Activated CD4-positive, alpha-beta memory T cell treated with anti-CD3 and anti-CD28 coated beads, Interleukin-2, amount 10 ng/mL, durations not matched to agents 7 days and 5 days (primary cell): ENCODE measurements at places on chromosomes 11 and 22. TPM values are rescaled to one million over a fixed set of nuclear protein-coding genes. Genes with fewer than 3 reads are reported as not detected.

The CTSW gene
- 80.5 TPM for total RNA-seq

DNA sequence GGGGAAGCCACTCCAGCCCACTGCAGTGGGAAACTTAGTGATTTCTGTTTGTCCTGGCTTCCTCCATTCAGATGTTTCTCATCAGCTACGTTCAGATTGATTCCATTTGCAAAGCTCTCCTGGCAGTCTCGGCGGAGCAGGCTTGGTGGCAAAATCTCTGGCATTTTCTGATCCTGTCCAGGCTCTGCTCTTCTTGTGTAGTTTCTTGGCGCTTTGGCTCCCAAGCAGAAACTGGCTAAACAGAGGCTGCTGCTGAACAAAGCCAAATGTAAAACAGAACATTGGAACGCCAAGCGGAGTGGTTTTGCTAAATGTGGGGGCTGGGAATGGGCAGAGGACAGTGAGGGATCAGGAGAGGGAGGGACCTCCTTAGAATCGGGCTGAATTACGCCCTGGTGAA, 36.7 kb downstream of the ADAMTS8 start:
- H3K4me1 ChIP-seq: peaks cover 18% of the 10 kb centered on the region
- H3K27ac ChIP-seq: no peak overlapping the region
- H3K27me3 ChIP-seq: peaks cover 9% of the 10 kb centered on the region

- H3K27me3 ChIP-seq: peaks cover 3% of the 10 kb centered on the region
- peak overlapping the region; percentile 88 for H3K4me3 ChIP-seq
- H3K27ac ChIP-seq: peak overlapping the region; percentile 76
- H3K36me3 ChIP-seq: peaks cover 26% of the 10 kb centered on the region
- peaks cover 34% of the 10 kb centered on the region for H3K4me1 ChIP-seq
These were observed 687 bp downstream of the ZNF202 start for GRCh38 chr11:123740787-123741158.

GRCh38 chr11:71490044-71490730, 36.9 kb upstream of the KRTAP5-7 start:
- H3K4me1 ChIP-seq: peaks cover 26% of the 10 kb centered on the region
- no peak overlapping the region for H3K27ac ChIP-seq
- DNase-seq: no peak
- H3K36me3 ChIP-seq: peaks cover 73% of the 10 kb centered on the region

The ART1 gene
- total RNA-seq: not detected

The ZNRD2 gene
- total RNA-seq: 27.8 TPM

GRCh38 chr11:126355926-126356897, 726 bp downstream of the ST3GAL4 start:
- no peak for DNase-seq
- peaks cover 14% of the 10 kb centered on the region for H3K36me3 ChIP-seq
- peak overlapping the region; percentile 76 for H3K4me3 ChIP-seq
- no peaks in the 10 kb centered on the region for H3K27me3 ChIP-seq

The PLAAT5 gene
- not detected for total RNA-seq

GRCh38 chr11:67539550-67539949, 16.3 kb upstream of the CABP2 start:
- peaks cover 1% of the 10 kb centered on the region for H3K36me3 ChIP-seq
- H3K4me1 ChIP-seq: no peaks in the 10 kb centered on the region
- DNase-seq: no peak
- H3K27ac ChIP-seq: no peak overlapping the region
- no peak overlapping the region for H3K4me3 ChIP-seq

DNA sequence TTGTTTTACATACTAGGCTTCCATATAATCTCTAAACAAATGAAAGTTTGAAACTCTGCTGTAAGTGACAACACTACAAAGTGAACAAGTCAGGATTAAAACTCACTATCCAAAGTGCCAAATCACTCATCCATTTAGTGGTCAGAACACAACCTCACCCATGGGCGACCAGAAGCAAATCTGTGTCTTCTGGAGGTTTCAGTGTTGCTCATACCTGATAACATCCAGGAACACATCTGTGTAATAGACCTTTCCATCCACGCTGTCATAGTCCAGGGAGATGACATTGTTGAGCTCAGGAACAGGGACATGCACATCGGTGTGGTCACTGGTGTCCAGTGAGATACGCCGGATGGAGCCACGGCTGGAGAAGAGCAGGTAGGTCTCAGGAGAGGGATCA, 28.5 kb upstream of the CKAP5 start:
- DNase-seq: no peak
- no peaks in the 10 kb centered on the region for H3K4me1 ChIP-seq
- H3K27ac ChIP-seq: no peak overlapping the region
- H3K27me3 ChIP-seq: peaks cover 16% of the 10 kb centered on the region

The MS4A6A gene
- total RNA-seq: not detected

DNA sequence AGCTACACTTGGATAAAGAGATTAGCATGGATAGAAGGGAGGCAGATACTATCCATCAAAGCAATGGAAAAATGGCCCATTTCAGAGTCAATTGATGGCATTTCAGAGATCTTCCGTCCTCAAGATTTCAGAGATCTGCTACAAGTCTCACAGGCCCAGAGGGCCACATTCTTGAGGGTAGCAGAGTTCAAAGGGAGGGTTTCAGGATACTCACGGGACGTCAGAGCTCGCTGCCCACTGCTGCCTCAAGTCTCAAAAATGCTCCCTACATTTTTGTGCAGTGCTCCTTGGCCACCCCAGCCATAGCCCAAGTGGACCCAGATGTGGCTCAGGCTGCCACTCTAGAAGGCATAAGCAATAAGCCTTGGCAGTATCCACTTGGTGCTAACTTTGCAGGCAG, 24.9 kb downstream of the RTL6 start:
- H3K27ac ChIP-seq: no peak overlapping the region
- no peak overlapping the region for H3K4me3 ChIP-seq
- no peak for DNase-seq
- H3K27me3 ChIP-seq: peaks cover 26% of the 10 kb centered on the region
- H3K36me3 ChIP-seq: peaks cover 16% of the 10 kb centered on the region

DNA sequence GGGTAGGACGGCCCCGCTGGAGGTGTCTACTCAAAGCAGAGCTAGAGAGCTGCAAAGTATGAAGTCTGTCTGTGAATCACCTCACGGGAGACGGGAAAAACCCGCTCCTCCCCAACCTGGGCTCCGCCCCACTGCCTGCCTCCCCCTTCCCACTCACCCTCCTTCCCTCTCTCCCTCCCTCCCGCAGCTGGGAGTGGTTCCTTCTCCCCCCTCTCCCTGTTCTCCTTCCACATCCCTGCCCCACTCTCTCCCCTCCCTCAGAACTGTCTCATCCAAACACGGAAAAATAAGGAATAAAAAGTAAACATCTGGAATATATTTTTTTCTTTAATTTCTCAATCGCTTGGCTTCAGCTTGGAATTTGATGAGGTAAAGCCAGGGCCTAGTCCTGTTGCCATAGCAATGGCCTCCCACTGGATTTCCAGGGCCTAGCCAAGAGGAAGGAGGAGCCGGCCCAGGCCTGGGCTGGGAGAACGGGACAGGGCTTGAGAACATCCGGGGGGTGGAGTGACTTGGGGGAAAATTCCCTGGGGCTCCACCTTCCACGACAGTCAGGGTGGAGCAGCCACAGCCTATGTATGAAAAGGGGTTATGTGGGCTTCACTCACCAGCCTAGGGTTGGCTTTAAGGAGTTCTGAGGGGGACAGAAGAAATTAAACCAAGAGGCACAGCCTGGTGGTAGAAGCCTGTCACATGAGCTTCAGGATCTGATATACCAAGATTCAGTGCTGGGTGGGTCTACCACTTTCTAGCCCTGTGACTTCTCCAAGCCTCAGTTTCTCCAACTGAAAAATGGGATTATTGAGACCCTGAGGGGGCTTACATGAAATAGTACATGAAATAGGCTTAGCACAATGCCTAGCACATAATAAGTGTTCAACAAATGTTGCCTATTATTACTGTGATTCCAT, 2.2 kb downstream of the TNKS1BP1 start:
- H3K36me3 ChIP-seq: peaks cover 21% of the 10 kb centered on the region
- H3K4me3 ChIP-seq: peak overlapping the region; percentile 72
- H3K27me3 ChIP-seq: no peaks in the 10 kb centered on the region
- H3K27ac ChIP-seq: no peak overlapping the region
- DNase-seq: no peak
- H3K4me1 ChIP-seq: peaks cover 37% of the 10 kb centered on the region

The PNPLA3 gene
- total RNA-seq: 0.08 TPM

DNA sequence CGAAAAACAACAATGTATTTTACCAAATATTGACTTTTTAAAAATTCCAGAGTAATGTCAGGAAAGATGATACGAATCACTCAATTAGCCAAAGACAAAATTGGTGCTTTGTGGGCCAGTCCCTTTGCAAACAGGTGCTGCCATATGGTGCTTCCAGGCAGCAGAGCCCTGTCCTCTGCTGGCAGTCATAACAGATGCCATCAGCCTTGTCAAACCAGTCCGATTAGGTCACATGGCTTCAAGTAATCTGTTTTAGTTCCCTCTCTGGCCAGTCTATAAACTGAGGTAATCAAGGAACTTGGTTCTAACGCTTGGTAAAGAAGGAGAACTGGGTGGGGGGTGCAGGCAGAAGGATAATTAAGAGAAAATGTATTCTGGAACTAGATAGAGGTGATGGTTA, 49.1 kb upstream of the CAPRIN1 start:
- H3K27ac ChIP-seq: no peak overlapping the region
- H3K4me3 ChIP-seq: no peak overlapping the region
- peaks cover 48% of the 10 kb centered on the region for H3K27me3 ChIP-seq
- no peaks in the 10 kb centered on the region for H3K36me3 ChIP-seq
- H3K4me1 ChIP-seq: peaks cover 4% of the 10 kb centered on the region
- DNase-seq: no peak

DNA sequence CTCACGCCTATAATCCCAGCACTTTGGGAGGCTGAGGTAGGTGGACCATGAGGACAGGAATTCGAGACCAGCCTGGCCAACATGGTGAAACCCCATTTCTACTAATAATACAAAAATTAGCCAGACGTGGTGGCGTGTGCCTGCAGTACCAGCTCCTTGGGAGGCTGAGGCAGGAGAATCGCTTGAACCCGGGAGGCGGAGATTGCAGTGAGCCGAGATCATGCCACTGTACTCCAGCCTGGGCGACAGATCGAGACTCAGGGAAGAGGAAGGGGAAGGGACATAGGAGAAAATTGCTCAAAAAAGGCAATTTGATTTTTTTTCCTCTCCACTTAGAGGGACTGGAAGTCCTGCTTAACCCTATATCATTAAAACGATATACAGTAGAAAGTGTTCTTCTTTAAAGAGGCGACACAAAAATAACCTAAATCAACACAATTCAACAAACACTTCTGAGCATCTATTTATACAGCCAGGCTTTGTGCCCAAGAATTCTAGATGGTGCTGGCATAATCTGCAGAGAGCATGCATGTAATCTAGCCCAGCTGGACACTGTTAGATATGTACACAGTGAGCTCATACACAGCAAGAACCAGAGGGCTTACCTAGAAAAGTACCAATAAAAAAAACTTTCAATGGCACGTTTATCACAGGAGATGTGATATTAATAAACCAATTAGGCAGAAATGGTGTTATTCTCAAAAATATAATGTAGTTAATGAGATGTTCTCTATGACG, 20.9 kb upstream of the DENND5A start:
- H3K27me3 ChIP-seq: no peaks in the 10 kb centered on the region
- H3K4me3 ChIP-seq: no peak overlapping the region
- H3K4me1 ChIP-seq: peaks cover 8% of the 10 kb centered on the region
- H3K36me3 ChIP-seq: peaks cover 40% of the 10 kb centered on the region
- H3K27ac ChIP-seq: no peak overlapping the region
- no peak for DNase-seq
